ENCODE measurements at places on chromosomes 6 and 20.

DNA sequence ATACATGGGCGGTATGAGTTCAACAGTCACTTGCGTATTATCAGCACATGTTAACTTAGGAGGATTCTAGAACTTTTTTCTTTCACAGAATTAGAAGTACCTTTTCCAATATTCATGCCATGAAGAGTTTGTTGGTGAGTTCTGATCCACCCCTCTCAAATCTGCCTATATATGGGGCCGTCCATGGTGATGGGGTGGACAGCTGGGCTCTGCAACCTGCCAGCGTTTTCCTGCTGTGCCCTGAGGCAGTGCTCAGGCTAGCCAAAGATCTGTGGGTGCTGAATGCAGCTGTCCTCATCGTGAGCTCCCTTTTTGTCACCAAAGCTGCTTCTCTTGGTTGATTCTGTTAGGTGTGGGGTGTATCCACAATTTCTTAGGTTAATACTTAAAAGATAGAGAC lies 88.7 kb downstream of the THBS2 start:
- DNase-seq, result no peak

- DNase-seq, result no peak
Observed at GRCh38 chr20:17538517-17539170, 7.5 kb upstream of the BFSP1 start.

DNA sequence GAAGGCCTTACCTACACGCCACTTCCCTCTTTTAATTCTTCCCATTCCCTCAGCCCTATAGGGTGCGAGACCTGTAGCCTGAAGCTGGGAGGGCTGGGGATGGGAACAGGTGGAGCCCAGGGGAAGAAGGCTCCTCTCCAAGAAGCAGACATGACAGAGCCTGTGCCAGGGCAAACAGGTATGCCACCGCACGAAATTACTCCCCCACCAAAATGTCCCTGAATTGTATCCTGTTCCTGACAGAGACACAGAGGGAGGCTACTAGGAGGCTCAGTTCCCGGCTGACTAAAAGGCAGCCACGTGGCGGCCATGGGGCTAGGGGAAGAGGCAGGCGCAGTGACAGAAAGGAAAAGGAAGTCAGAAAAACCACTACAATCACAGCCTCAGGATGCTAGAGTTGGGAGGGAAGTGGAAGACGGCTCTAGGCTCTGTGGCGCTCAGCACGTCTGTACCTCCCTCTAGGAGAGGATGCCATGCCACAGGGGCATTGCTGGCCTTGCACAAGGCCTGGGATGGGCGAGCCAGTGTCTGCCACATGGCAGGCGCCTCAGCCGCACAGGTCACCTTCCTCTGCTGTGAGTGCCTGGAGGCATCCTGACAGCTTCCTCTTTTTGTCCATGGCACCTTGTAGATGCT lies 27.7 kb downstream of the TFEB start:
- DNase-seq, result no peak

GRCh38 chr6:13046084-13046483 lies 282.3 kb downstream of the TBC1D7 start:
- DNase-seq, result no peak

- no peak for DNase-seq
Observed at GRCh38 chr20:62222972-62223371, 2.9 kb upstream of the HRH3 start.

GRCh38 chr6:26197636-26197932 lies 110.4 kb downstream of the HFE start:
- no peak for DNase-seq

DNA sequence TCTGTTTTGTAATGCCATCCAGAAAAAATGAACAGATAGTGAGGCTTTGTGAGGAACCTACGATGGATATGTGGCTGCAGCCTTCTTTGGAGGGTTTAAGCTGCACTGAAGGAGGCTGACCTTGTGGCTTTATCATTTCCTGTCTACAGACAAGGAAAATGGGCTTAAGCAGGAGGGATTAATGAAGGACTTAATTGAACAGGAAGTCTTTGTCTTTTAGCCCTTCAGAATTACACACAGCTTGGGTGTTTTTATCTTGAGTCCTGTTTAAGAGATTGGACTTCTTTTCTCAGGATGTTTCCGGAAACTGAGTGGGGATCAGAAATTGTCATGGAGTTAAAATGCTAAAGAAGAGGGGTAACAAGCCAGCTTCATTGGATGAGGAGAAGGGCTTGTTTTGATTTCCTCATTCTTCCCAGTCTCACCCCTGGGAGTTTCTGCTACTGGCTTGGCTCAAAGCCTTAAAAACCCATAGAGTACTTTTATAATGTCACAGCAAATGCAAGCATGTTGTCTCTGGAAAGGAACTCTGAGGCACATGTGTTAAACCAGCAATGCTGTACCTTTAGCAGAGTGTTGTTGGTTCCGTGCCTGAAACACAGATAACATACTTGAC lies 193.6 kb downstream of the JARID2 start:
- DNase-seq, result no peak

All from stimulated activated CD4-positive, alpha-beta T cell treated with anti-CD3 and anti-CD28 coated beads, TNF-alpha, amount 100 ng/mL, for 1 hour (primary cell).